Activated gamma-delta T cell treated with Interleukin-2 at 50 U/mL for 16 hours (primary cell): ENCODE measurements at places on chromosomes 4 and X.

GRCh38 chr4:141102367-141102766, 30.9 kb downstream of the RNF150 start:
- no peak for DNase-seq

DNA sequence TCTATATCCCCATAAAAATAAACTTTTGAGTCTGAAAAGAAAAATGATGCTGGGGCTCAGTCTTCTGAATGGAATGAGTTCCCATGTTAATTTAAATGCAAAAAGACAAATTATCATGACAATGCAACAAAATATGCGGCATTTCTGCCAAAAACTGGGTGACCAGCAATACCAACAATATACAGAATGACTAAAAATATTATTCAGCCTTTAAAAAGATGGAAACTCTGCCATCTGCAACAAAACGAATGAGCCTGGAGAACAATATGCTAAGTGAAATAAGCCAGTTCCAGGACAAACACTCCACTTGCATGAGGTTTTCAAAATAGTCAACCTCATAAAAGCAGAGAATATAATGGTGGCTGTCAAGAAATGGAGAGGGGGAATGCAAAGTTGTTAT, 558.5 kb downstream of the IL15 start:
- DNase-seq, result no peak

GRCh38 chr4:101136373-101137370, 210.7 kb downstream of the PPP3CA start:
- no peak for DNase-seq

DNA sequence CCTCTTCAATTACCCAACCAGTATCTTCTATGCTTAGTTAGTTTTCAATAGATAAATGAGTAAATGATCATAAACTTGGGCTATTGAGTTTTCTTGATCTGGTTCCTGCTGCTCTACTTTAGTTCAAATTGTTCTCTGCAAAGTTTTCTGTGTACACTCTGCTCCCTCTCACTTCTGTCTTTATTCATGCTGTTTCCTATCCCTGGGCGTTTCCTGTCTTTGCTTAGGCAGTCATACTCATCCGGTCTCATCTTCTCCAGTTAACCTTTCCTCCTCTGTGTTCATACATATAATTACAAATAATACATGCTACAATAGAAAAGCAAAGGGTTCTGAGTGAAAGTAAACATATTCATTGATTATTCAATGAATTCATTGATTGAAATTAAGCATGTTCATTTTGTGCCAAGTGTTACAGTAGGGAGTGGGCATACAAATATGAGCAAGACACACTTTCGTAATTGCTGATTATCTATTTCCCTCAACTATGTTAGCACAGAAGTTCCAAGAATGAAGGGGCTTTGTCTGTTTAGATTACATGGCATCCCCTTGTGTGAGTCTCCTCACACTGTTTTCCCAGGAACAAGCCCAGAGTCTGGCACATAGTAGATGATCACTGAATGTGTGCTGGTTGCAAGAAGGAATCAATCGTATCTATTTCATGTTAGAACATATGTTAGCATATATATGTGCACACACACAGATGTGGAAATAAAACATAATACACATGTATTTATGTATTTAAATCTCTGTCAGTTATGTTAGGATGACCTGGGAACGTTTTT, 1.1 kb downstream of the RAB39B start:
- DNase-seq, result no peak

- no peak for DNase-seq
Observed at GRCh38 chr4:38574559-38575333, 89.3 kb upstream of the KLF3 start.

DNA sequence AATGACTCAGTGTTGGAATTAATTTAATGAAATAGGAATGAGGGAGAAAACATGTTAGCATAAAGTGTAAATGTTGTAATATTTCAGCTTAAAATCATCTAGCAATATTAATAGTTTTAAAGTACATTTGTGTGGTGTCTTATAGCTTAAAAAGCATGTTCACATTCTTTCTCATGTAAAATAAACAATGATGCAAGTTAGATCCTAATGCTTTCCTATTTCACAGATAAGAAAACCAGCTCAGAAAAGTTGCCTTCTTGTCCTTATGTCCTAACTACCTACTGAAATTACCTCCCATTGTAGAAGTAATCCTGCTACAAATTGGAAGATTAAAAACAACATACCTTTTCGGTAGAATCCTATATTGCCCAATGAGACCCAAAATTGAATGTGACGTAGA, 40.9 kb upstream of the PRDM8 start:
- DNase-seq, result no peak

DNA sequence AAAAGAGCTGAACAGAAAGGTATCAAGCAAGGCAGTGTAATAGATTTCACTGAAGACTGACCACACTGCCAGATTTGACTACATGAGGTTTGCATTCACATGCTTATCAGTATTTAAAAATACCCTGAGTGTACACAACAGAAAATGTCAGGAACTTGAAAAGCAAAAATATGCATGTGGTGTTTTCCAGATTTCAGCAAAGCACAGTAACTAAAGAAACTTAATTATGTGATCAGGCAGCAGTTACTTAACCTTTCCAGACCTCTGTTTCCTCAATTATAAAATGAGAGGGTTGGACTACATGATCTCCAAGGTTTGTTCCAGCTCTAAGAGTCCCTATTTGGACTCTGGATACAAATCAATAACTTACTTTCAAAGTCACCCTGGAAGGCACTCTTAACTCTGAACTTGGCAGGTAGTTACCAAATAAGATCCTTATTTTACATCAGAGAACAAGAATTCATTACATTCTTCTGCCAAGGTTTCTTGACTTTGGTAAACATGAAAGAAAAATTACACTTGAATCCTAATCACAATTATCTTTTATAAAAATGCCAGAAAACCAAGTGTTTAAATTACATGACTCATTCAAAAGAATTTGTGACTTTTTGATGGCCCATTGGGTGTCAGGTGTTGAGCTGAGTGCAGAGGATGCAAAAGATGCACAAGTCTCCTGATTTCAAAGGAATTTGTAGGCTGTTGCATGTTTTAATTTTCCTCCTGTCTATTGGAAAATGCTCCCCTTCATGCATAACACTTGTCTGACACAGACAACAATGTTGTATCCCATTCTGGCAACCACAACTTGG, 241.6 kb downstream of the MGST2 start:
- DNase-seq, result no peak

DNA sequence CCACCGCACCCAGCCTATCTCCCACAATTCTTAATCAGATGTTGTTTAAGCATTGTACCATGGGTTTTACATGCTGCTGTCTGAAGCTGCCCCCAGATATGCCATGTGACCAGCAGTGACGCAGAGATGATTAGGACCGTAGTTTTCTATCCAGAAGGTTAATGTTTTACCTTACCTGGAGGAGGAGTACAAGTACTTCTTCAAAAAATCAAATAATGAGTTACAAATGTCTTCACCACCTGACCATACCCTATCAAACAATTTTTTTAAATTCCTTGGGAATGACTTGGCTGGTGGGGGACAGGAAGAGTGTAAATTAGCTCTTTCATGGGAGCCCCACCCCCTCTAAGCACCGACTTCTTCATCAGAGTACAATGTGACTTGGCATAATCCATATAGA, 16.2 kb upstream of the SGMS2 start:
- no peak for DNase-seq

GRCh38 chrX:39759526-39760224, 338.1 kb downstream of the BCOR start:
- no peak for DNase-seq

DNA sequence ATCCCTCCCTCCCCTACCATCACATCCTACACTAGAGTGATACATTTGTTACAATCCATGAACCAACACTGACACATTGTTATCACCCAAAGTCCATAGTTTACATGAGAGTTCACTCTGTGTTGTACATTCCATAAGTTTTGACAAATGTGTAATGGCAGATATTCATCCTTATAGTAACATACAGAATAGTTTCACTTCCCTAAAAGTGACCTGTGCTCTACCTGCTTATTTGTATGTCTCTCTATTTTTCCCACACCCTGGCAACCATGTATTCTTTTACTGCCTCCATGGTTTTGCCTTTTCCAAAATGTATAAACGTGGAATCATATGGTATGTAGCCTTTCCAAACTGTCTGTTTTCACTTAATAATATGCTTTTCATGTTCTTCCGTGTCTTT, 42.2 kb upstream of the HPGD start:
- no peak for DNase-seq

- DNase-seq, result no peak
Observed at GRCh38 chrX:20056704-20057103, 60.0 kb downstream of the MAP7D2 start.

- no peak for DNase-seq
Observed at GRCh38 chrX:82208975-82209374, 1007.1 kb downstream of the SH3BGRL start.

GRCh38 chr4:64248186-64248585, 161.1 kb downstream of the TECRL start:
- DNase-seq, result no peak

GRCh38 chrX:9846631-9847030, 60.4 kb downstream of the SHROOM2 start:
- DNase-seq, result no peak

- no peak for DNase-seq
Observed at GRCh38 chr4:89303814-89304388, 3.7 kb downstream of the GPRIN3 start.

DNA sequence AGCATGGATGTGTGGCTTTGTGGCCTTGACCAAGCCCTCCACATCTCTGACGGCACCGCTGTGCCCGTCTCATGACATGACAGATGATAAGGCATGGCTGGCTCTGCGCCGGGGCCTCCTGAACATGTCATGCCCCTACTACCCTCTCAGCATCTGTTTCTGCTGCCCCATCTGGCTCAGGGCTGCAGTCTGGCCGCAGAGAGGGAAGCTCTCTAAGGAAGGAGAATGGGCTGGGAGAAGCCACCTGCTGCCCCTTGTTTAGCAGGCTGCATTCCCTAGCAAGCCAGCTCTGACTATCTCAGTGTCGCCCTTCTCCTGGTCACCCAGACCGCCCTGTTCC, 7.2 kb downstream of the ZNF185 start:
- DNase-seq, result no peak

- no peak for DNase-seq
Observed at GRCh38 chrX:31124536-31124935, 52.7 kb upstream of the FTHL17 start.

GRCh38 chrX:13649838-13650237, 3.1 kb upstream of the TCEANC start:
- DNase-seq, result no peak

GRCh38 chr4:23897564-23898109, 7.8 kb upstream of the PPARGC1A start:
- DNase-seq, result no peak

DNA sequence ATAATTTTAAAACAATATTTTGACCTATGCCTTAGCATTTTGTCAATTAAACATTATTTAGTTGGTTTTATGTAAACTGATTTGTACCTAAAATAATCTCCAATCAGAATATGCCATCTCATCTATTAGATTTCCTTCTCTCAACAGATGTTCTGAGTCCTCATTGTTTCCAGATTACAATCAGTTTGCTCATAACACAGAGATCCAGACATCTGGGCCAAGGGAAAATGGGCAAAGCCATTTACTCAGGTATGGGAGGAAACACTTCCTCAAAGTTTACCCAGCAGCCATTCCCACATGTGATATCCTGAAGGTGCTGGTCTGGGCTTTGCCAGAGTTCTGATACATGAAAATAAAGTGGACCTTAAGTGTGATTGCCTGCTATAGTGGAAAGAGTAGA, 217.9 kb upstream of the GPC4 start:
- no peak for DNase-seq

DNA sequence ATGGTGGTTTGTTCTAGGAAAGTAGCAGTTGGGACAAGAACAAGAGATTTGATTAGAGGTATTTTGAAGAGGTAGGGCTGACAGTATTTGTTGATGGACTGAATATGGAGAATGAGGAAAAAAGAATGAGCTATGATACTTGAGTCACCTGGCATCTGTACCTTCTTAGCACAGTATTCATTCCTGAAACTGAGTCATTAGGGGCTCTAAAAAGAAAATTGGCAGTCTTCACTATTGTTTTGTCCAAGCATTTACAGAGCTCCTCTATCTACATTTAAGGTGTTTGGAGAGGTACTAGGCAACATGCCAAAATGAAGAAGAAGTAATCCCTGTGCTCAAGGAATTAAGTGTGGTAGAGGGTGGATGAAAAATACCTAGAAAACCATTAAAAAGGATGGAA, 165.8 kb downstream of the SHROOM4 start:
- no peak for DNase-seq
